ENCODE measurements at places on chromosomes 7 and 10.

GRCh38 chr7:101681170-101682007 lies 52.3 kb upstream of the MYL10 start:
- no peak for DNase-seq

- peak; percentile 21 for DNase-seq
Measured at GRCh38 chr7:97064972-97065587, 40.4 kb upstream of the DLX5 start.

- DNase-seq, result peak; percentile 11
Measured at GRCh38 chr7:134520130-134520529, 7.2 kb upstream of the AKR1B10 start.

GRCh38 chr7:33539198-33539597 lies 366.1 kb upstream of the BMPER start:
- no peak for DNase-seq
